ENCODE measurements at places on chromosomes 2 and 18. TPM values are rescaled to one million over a fixed set of nuclear protein-coding genes. Genes with fewer than 3 reads are reported as not detected.

- DNase-seq, result peak; percentile 20
Observed at GRCh38 chr2:238158509-238159070, at the start of gene ERFE. Gene ERFE (plus strand): TSS chr2:238158970. CDS start chr2:238159008, 38 bp downstream.

DNA sequence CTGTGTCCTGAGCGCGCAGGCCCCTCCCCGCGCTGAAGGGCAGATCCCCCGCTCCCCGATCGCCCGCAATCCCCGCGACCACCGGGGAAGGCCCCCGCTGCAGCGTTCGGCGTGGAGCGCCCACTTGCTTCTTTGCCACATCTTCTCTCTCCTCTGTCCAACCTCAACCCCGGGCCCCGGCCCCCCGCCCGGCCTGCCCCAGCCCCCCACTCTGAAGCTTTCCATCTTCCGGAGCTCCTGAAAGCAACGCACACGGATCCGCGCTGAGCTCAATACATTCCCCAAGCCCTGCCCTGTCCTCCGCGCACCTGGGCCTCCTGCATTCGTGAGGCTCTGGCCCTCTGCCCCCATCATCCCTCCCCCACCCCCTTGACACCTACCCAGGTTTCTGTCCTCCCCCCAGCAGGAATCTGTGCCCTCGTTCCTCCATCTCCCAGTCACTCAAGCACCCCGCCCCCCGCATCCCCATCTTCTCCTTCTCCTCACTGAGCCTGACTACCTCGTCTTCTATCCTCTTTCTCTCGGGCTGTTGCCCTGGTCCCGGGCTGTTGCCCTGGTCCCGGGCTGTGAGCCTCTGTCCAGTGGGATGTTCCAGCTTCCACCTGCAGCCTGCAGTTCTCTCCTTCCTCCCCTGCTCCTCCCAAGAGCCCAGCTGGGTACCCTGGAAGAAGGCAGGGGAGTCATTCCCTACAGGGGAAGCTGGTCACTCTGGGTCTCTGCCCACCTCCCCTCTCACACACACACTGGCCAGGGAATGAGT, 7.8 kb downstream of the SPEG start:
- no peak for DNase-seq

DNA sequence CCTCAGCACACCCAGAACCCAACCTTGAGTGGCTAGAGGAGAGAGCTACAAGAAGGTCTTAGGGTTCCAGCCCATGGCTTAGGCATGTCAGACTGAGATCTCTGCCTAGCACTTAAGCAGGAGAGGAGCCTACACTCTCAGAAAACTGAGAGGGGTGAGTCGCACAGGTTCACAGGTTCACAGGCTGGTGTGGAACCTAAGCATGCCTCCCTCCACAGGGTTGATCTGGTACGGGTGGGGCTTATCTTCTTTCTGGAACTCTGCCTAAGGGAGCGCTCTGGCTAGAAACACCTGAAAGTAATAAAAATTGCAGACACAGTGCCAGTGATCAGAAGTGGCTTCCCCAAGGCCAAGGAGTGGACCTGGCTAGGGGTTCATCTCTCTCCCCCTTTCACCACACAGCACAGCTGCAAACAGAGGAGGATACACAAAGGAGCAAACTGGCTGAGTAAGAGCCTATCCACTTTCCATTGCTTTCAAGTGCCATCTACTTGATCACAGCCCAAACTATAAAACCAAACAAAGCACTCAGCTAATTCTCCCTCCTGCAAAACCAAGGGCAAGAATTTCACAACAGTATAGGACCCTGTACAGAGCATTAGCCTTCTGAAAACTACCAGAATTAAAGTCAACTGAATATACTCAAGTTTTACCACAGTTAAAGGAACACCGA, 481.9 kb upstream of the SETBP1 start:
- DNase-seq, result no peak

DNA sequence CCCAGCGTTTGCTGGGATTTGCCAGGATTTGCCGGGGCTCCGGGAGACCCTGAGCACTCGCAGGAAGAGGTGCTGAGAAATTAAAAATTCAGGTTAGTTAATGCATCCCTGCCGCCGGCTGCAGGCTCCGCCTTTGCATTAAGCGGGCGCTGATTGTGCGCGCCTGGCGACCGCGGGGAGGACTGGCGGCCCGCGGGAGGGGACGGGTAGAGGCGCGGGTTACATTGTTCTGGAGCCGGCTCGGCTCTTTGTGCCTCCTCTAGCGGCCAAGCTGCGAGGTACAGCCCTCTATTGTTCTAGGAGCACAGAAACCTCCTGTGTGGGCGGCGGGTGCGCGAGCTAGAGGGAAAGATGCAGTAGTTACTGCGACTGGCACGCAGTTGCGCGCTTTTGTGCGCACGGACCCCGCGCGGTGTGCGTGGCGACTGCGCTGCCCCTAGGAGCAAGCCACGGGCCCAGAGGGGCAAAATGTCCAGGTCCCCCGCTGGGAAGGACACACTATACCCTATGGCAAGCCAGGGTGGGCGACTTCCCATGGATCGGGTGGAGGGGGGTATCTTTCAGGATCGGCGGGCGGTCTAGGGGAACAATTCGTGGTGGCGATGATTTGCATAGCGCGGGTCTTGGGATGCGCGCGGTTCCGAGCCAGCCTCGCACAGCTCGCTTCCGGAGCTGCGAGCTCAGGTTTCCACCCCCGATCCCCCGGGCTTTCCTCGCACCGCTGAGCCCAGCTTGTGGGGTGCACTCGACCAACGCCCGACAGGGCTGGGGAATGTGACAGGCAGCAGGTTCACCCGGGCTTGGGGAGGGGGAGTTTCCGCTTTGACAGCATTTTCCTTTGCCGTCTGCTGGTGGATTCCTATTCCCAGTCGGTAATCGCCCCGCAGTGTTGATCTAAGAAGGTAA, 2.8 kb downstream of the ONECUT2 start:
- no peak for DNase-seq

- DNase-seq, result no peak
Observed at GRCh38 chr2:20976527-20976926, 67.3 kb downstream of the APOB start.

- no peak for DNase-seq
Observed at GRCh38 chr2:220227266-220227920, 600.0 kb downstream of the SLC4A3 start.

GRCh38 chr2:76613330-76613729, 902.6 kb upstream of the GCFC2 start:
- no peak for DNase-seq

- DNase-seq, result no peak
Observed at GRCh38 chr2:189880429-189880828, 96.2 kb downstream of the PMS1 start.

DNA sequence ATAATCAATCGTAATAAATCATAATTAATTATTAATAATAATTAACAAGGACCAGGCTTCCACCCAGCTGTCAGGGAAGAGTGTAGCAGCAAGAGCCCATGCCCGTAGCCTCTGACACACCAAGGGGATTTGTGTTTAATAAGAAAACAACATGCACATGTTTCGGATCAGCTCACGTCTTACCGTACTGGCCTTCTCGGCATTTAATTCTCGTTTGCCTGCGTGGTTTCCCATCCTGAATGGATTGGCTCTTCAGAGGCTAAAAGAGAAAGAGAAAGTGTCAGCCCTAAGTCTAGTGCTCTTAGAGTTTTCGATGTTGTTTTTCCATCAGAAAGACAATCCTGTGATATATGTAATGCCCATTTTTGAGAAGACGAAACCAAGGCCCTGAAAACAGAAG, 27.6 kb downstream of the MBP start:
- no peak for DNase-seq

DNA sequence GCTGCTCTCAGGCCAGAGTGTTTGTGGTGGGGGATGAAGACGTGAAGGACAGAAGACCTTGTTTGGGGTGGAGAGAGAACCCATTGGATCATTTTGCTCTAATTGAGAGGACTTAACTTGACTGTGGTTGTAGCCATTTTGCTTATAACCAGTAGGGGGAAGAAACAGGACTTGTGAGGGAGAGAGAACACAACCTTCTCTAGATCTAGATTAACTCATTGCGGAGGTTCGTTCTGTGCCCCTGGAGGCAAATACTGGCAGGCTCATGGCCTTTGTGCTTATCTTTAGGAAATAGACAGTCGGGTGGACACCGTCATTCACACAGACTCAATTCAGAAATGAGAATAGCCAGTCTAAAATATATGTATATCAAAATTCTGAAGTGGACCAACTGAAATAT, 147.0 kb upstream of the LHCGR start:
- no peak for DNase-seq

DNA sequence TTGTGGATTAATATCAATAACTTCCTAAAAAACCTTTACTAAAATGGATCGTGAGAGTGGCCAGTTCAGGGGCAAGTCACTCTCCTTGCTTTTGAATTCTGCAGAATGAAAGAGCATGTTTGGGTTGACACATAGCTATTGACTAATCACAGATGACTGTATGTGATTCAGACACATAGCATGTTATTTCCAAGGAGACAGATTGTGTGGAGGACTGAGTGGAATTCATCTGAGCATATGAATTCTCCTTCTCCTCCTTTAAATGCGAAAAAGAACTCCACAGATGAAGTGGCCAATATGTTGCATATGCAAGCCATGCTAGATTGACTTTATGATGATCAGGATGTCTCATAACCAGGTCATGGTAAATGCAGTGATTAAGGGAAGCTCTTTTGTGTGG, 249.4 kb upstream of the FAM98A start:
- no peak for DNase-seq

GRCh38 chr2:235274023-235274422, 219.8 kb upstream of the AGAP1 start:
- DNase-seq, result no peak

Gene ANKRD62
- total RNA-seq, result not detected

Gene TM4SF20
- total RNA-seq, result not detected

Gene SDC1
- total RNA-seq, result 0.41 TPM

Gene PSTPIP2
- 1.8 TPM for total RNA-seq

Gene TCF23
- total RNA-seq, result 0.08 TPM

Gene GAREM1
- total RNA-seq, result 8.6 TPM

Measured in left ventricle myocardium inferior (tissue), 1 donor.